H7 (cell line): ENCODE measurements at places on chromosomes 1 and 21.
A peak's percentile ranks its signal among the peaks of the same experiment; 100 is the strongest.

DNA sequence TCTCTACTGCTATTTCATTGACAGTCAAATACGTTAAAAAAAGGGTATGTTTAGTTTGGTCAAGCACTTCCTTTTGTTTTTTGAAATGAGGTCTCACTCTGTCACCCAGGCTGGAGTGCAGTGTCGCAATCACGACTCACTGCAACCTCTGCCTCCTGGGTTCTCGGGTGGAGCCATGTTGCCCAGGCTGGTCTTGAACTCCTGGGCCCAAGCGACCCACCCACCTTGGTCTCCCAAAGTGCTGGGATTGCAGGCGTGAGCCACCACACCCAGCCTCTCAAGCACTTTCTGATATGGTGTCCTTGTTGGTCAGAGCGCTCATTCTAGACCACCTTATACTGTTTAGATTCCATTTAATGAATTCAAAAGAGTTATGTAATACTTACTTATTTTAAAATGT is 20.9 kb upstream of the RHBDL2 start:
- no peak for DNase-seq

GRCh38 chr1:230827081-230827681 is 41.1 kb downstream of the C1orf198 start:
- no peak for DNase-seq

DNA sequence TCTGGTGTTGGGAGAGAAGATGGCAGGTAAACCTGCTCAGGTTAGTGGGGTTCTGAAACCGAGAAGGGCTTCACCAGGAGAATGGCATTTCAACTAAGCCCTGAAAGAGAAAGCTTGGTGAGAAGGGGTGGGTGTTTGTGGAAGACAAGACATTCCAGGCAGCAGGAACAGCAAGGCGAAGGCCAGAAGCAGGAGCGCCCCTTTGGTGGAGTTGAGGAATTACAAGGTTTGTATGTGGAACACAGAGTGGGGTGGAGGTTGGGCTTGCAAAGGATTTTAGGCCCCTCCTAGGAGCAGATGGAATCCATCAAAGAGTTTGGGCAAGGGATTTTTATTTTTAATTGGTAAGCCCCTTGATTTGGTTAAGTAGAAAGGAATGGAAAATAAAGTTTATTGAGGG is 24.8 kb upstream of the ELOA start:
- peak; percentile 82 for DNase-seq

DNA sequence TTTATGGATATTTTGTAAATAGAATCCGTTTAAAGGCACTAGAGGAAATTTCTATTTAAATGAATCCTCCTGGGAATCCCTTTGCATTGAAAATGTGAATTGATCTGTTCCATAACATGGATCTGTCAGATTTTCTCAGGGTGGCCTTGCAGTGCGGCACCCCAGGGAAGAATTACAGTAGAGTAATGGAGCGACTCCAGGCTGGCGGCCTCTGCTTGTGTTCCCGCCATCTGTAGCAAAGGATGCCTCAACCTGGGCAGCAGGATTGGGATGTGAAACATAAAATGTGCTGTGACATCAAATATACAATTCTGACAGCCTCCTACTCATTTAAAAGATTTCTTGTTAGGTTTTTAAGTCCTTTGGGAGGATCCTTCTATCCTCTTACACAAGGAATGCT is 115.9 kb downstream of the RHOU start:
- no peak for DNase-seq

GRCh38 chr1:29251164-29252124 is 15.1 kb downstream of the PTPRU start:
- no peak for DNase-seq

DNA sequence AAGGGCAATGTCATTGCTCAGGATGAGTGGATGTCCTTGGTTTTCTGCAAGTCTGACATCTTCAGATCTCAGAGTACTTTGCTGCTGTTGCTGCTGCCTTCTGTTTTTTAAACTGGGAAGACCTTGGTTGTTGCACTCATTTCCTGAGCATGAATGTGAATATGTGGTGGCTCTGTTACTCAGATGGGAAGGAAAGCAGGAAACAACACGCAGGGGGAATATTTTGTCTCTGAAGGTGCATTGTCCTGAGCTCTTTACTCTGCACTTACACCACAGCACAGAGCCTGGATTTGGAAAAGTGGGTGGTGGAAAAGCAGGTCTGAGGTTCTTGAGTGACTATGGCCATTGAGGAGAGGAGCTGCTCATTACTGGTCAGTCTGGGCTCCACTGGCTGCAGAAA is 36.3 kb downstream of the PTGFRN start:
- no peak for DNase-seq

DNA sequence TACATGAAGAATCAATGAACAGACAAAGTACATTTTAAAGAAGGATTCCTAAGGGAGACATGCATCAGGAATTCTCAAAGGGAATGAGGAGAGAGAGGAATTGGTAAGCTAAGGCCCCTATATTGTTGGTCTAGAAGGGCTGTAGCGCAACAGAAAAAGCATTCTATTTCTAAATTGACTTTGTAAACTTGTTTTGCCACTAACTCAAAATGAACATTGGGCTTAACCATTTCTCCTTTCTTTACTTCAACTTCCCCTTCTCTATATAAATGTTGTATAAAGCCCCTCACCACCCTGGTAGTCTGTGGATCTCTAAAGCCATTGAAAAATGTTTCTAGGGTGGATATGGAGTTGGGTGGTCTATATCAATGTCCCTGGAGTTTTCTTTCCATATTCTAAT is 20.4 kb upstream of the OR6N2 start:
- DNase-seq: no peak

DNA sequence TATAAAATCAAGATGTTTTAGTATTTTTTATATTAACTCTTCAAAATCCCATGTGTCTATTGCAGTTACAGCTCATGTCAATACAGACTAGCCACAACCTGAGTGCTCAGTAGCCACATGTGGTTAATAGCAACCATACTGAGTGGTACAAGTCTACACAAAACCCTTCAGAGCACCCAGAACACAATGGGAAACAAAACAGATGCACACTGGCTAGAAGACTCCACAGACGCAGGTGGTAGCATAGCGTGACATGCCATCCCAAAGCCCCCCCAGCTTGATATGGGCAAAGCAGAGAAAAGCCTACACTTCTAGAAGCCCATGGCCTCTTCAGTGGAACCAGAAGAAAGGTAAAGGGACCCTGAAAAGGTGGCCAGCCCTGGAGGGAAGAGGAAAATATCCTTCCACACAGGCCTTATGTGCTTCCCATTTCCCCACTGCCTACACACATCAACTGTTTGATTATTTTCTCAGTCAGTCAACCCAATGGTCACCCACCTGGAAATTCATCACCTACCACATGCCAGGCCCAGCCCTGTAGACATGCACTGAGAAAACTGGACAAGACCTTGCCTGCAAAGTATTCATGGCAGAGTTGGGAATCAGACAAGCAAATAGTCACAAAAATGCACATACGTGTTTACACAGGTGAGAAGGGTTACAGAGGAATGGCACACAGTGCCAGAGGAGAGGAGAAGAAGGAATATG is 175.0 kb downstream of the VAV3 start:
- no peak for DNase-seq

DNA sequence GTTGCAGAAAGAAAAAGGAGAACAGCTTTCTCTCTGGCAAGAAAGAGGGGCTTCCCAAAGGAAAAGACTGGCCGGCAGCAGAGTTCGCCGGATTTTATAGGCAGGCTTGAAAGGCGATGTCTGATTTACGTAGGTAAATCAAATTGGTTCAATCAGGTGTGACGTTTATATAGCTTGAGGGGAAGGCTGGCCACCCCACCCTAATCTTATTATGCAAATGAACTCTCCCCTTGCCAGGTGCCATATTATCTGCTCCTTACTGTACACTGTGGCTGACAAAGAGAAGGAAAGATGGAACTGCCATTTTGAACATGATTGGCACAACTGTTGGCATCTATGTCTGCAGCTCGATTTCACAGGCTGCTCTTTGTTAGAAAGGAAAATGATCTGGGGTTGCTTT is 16.8 kb upstream of the INTS3 start:
- peak; percentile 7 for DNase-seq

- DNase-seq: no peak
Observed at GRCh38 chr1:24756395-24756794, 11.1 kb downstream of the CLIC4 start.

- DNase-seq: no peak
Observed at GRCh38 chr1:147717706-147718097, 42.7 kb downstream of the GJA5 start.

DNA sequence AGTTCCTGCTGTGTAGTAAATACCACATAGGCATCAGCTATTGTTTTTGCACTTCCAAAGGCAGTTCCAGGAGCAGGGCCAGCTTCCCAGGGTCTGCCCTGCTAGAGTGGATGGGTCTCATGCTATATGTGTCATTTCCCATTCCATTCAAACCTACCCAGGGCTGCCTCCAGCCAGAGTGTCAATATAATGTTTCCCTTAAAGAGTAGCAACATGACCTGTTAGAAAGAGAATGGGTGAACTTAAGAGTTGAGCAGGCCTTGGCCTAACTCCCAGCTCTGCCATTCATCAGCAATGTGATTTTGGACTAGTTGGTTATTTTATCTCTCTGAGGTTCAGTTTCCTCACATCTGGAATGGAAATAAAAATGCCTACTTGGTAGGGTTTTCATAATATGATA is 44.9 kb downstream of the RAB3B start:
- no peak for DNase-seq

GRCh38 chr1:226656601-226657277 is 82.3 kb downstream of the ITPKB start:
- no peak for DNase-seq

DNA sequence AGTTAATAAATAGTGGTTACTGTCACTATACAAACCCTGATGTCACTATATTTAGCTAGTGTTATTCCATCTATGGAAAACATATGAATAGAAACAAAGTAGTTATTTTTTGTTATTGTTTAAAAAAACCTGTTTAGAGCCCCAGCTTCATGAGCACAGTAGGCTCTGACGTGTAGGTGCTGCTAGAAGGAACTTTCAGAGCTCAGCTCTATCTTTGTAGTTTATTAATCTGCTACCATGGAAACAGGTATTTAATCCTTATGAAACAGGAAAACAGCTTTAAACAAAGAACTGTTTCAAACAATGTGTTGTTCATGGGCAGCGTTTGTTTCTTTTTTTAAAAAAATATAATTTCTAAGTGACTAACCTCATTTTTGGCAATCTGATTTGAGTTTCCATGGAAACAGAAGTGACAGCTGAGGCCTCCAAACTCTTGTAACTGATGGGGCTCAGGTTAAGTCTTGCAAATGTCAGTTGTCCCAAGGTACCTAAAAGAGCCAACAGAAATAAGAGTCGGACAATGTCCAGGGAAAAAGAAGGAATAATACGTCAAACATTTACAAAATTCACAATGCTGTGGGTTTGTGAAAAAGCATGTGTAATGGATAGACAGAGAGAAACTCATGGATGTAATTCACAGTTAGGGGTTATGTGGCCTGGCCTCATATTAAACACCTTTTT is 162.0 kb upstream of the C21orf91 start:
- no peak for DNase-seq

GRCh38 chr1:89955311-89956205 is 39.4 kb upstream of the ZNF326 start:
- DNase-seq: no peak

DNA sequence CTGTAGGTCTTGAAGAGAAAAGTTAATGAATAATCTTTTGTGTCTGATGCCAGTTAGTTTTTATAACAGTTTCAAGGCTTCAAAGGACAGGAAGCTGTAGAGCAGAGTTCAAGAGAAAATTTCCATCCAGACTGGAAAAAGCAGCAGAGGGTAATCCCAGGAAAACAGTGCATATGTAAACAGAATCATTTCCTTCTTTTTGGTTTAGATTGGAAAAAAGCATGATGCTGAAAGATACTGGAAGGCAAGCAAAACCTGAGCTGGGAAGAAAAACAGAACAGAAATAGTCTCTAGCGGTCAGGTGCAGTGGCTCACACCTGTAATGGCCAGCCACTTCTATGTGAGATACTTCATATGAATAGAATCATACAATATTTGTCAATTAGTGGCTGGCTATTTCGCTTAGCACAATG is 71.9 kb downstream of the ZSWIM5 start:
- DNase-seq: no peak

DNA sequence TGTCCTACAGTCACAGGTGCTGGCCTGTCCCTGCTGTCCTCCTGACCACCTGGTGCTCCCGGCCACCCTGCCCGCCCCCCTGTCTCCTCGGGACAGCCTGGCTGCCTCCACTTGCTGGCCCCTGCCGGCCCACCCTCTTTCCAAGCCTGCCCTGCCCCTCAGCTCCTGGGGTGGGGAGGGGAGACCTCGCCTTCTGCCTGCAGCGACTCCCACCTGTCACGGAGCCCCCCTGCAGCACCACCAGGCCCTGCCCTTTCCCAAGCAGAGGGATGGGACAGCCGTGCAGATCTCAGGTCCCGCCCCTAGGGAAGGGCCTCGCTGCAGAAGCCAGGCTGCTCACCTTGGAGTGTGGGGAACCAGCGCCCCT is 7.5 kb downstream of the LRRC3 start:
- peak; percentile 71 for DNase-seq

DNA sequence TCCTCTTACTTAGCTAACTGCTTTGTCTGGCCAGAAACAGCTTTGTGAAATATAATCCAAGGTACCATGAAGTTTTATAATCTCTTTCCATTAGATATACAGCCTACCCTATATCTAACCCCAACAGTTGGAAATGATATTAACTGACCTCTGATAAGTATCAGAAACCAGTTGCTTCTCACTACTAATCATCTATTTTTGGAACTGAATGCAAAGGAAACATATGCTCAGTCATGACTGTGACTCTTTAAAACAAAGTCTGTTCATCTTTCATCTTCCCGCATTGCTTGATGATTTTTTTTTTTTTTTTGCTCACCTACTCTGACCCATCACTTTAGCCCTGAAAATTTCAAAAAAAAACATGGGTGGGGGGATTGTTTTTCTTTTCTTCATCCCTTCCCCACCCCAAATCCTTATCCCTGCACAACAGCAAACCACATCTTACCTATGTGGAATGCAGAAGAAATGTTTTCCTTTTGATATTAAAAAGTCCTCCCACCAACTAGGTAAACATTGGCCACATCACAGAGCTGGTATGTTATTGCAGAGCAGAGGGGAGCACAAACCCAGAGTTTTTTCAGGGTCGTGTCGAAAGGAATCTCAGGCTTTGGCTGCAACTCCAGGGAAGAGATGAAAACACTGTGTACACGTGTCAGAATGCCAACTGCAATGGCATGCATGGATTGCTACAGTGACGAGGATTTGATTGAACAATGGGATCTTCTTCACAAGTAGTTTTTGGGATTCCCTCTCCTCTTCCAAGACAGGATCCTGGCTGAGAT is 137.3 kb downstream of the SLC30A10 start:
- no peak for DNase-seq

GRCh38 chr1:43935711-43936427 is 2.3 kb downstream of the ARTN start:
- peak; percentile 85 for DNase-seq
